ENCODE measurements at places on chromosomes 5 and 9.
A peak's percentile ranks its signal among the peaks of the same experiment; 100 is the strongest.

DNA sequence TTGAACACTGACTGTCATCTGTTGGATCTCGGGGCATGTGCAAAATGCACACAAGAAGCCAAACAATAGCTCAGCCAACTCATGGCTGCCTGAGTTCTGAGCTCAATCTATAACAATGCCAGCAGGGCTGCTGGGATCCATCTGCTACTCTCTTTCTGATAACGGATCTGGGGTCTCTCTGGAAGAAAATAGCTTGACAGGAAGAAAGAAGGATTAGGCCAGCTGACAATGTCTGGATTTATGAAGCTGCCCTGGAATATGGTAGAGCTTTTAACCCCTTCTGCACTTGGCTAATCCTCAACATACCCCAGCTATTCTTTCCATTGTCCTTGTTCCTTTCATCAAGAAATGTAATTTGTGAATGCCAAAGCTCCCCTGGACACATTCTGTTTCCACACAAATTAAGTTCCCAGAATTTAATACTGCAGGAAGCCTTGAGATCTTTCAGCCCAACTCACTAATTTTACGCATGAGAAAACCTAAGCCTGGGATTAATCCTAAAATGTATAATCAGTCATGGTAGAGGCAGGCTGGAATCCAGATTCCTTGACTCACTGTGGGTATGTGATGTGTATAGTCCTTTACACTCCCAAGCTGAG, 62.7 kb upstream of the PCA3 start:
- DNase-seq = no peak

GRCh38 chr5:126449751-126450271, 26.6 kb downstream of the GRAMD2B start:
- DNase-seq = no peak

- peak; percentile 40 for DNase-seq
Measured at GRCh38 chr5:160467555-160468362, 46.1 kb downstream of the PTTG1 start.

DNA sequence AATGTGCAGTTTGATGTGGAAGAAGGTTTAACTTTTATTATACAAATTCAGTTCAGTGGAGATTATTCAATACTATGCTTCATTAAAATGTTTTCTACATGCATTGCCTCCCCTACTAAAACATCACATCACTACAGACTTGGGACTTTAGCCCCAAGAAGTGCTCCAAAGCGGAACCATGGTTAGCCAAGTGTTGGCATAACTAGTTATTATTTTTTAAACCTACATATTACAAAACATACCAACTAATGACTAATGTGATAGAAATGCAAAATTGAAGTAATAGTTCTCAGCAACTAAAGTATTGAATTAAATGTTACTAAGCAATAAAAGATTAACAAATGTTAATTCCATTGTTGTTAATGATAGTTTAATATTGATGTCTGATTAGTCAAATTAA, 74.5 kb downstream of the XRCC4 start:
- no peak for DNase-seq

GRCh38 chr9:25716220-25716872, 38.1 kb upstream of the TUSC1 start:
- DNase-seq = no peak

DNA sequence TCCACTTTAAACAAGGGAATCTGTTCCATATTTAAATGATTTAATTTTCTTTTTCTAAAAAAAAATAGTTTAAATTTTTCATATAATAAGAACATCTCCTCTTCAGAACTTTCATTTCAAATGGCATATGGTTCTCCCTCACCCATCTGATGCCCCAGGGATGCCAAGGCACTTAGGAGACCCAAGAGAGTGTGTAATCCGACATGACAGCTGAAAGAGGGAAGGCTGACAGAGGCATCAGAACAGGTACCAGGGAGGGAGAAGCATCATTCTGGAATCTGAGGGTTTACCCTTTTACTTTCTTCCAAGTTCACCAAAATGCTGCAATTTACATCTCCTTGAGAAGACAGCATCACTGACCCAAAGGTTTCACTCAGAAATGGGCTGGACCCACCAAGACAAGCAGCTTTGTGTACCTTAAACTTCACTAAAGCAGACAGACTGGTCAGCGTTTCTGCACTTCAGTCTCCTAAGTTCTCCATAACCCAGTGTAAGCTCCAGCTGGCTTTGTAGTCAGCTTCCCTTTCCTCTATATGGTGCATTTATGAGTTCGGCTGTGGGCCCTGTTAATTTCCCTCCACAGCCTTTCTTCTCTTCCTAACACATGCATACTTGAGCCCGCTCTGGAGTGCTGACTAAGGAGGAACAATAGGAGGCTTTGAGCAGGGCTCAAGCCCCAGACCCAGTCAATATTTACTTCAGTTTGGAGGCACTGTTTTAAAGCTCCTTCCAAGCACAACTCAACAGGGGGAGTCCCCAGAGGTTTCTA, 17.7 kb downstream of the EFNA5 start:
- DNase-seq = no peak

GRCh38 chr9:113573046-113573958, 109.8 kb downstream of the RGS3 start:
- peak; percentile 53 for DNase-seq

GRCh38 chr9:135353935-135354334, 125.6 kb upstream of the PPP1R26 start:
- DNase-seq = no peak

GRCh38 chr5:107359033-107359915, 311.5 kb downstream of the EFNA5 start:
- DNase-seq = no peak

- peak; percentile 67 for DNase-seq
Measured at GRCh38 chr5:138953387-138954256, 78.5 kb upstream of the LRRTM2 start.

- no peak for DNase-seq
Measured at GRCh38 chr5:170393235-170393634, 4.1 kb upstream of the KCNMB1 start.

All from erythroblast (primary cell).